ENCODE measurements at places on chromosomes 3 and 15.

DNA sequence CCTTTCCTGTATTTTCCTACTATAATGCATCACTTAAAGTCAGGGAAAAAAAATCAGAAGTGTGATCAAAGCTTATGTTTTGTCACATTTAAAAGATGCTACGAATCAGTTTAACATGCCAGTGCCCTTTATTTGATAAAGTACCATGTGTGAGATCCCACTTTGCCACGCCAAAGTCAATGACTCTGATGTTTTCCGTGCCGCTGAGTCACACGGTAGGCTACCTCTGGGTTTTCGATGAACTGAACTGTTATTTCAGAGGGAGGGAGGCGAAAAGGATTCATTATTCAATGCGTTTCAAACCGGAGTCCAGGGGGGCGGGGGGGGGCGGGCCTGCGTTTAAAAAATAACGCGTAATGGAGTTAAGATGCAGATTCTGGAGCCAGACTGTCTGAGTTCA, 203.0 kb downstream of the ABHD5 start:
- no peak for DNase-seq

- DNase-seq: no peak
Measured at GRCh38 chr3:79767194-79767904, 449 bp downstream of the ROBO1 start.

DNA sequence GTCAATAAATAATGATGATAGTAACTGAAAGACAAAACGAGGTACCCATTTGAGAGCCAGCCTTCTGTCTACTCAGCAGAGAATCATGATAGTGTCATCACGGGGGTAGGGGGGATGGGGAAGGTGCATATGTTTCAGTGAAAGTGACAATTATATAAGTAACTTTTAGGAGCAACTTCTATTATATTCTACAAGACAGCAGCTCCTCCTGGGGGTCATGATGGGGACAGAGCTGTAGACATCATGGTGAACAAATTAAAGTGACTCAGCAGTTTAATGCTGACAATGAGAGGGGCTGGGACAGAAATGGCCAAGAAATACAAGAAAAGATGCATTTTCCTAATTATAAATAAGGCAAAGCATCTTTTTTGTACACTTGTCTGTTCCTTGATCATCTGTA, 11.8 kb downstream of the CAPN3 start:
- DNase-seq: no peak

GRCh38 chr3:141846050-141846433, 30.4 kb upstream of the ATP1B3 start:
- DNase-seq: no peak

DNA sequence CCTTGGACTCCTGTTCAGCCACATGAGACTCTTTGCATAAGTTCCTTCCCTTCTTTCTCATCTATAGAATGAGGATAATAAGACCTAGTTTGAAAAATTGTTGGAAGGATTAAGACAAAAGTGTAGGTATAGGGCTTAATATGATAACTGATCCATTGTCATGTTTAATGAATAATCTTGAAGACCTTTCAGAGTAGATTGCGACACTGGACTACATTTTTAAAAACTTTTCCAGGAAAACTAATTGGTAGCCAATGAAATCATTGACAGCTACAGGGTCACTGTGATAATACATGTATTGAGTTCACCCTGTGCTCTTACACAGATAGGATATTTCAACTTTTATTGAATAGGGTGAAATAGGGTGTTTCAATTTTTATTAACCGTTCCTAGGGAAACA, 78.5 kb upstream of the FBN1 start:
- DNase-seq: no peak

GRCh38 chr3:46222435-46223161, 14.5 kb upstream of the CCR1 start:
- DNase-seq: no peak

DNA sequence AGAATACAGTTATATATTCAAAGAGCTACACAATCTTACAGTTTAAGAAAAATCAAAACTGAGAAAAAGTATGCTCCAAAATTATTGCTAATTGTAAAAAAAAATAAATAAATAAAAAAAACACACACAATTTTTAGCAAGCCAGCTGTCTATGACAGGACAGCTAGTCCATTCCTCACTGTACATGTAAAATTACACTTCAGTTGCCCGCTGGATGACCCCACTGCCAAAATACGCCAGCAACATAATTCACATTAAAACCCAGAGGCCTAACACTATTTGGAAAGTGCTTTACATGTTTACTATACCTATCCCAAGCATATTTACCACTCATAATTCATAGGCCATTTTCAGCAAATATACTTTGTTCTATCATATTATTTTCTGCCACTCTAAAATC, 5.8 kb downstream of the MYO9A start:
- no peak for DNase-seq

DNA sequence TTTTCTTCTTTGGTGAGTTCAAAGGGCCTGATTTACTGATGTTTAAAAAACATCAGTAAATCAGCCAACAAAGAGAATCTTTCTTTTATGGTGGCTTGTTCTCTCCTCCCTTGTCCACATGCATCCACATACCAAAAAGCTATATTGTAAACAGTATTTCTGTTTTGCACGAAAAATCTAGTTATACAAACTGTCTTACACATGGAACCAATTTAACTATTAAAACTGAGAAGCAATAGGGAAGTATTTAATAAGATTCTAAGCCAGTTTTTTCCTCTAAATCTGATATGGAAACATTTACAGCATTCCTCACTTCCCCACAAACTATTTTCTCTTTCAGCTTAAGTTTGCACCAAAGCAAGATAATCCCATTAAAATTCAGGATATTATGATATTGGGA, 110.8 kb upstream of the ICE2 start:
- DNase-seq: no peak

DNA sequence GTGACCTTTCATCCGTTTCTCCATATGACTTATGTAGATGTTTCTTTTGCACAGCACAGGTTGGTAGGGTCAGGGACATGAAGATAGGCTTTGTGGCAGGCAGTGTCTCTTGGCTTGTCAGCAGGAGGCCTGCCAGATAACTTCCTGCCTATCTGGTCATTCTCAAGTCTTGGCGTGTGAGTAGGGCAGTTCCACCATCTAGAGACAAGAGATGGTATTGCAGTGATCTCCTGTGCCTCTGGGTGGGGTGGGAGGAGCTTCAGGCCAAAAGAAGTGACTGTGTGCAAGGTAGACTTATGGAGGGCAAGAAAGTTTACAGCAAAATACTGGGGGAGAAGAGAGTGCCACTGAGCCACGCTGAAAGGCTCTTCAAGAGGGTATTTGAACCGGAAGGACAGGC, 11.0 kb downstream of the TEX264 start:
- DNase-seq: peak; percentile 49

GRCh38 chr3:114176890-114177289, 2.0 kb downstream of the DRD3 start:
- DNase-seq: no peak

- peak; percentile 20 for DNase-seq
Measured at GRCh38 chr15:68055224-68055705, 1.1 kb downstream of the PIAS1 start.

- no peak for DNase-seq
Measured at GRCh38 chr15:81185631-81186295, 10.9 kb upstream of the IL16 start.

DNA sequence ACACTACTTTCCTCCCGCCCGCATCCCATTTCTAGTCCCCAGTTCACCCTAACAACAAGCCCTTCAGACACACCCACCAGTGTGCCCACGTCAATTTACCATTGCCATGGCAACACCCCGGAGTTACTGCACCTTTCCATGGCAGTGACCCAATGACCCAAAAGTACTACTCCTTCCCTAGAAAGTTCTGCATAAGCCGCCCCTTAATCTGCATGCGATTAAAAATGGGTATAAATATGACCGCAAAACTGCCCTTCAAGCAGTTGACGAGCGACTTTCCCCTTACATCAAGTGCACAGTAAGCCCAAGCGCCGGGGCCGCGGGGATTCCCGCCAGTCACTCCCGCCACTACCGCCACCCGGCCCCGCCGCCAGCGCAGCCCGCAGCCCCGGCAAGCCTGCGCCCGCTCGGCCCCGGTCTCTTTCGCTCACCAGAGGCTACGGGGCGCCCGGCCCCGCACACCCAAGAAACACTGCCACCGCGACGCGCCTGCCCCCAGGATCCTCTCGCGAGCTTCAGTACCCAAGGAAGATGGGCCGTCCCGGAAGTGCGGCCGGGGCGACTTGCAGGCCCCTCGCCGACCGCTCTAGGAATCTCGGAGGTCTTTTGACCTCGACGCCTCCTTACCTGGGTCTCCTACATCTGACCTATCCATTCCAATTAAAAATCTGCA, 27.2 kb upstream of the ZNF502 start:
- peak; percentile 36 for DNase-seq

DNA sequence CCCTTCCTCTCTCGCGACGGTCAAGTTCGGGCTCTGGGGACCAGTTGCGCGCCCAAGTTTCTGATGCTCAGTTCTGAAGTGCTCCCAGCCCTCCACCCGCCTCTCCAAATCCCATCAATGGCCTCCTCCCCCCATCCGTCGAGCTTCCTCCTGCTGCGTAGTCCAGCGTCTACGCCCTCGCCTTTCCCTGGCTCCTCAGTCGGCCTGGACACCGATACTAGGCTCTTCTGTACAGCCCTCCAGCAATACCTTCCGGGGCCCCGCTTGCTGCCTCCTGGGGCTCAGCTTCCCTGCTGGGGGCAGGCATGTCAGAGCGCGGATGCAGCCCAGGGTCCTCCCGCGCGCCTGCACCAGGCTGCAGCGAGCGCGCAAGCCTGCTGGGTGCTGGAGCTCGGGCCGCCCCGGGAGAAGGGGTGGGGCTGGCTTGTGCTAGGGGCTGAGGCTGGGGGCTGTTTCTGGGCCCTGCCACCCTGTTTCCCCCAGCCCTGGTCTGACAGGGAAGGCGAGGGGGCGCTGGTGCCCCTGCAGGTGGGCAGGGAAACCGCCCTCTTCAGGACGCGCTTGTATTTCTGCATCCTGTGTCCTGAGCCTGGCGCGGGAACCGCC, 353.3 kb upstream of the SUCLG2 start:
- DNase-seq: peak; percentile 7

DNA sequence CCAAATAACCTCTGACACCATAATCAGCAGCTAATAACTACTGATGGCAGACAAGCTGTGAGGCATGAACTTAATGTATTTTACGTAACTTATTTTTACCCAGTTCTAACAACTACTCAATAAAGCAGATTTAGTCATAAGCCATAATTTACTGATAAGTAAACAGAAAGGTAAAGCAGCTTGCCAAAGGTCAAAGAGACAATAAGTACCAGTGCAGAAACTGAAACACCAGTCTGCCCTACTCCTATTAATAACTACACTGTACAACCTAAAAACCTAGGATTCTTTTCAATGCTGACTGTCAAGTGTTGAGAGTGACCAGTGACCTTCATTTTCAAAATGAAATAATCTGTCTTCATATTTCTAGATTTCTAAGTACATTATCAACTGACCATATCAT, 152.2 kb downstream of the NR2E3 start:
- no peak for DNase-seq

GRCh38 chr3:120169407-120169806, 75.2 kb upstream of the GSK3B start:
- no peak for DNase-seq

- DNase-seq: peak; percentile 21
Measured at GRCh38 chr3:18740631-18741583, 315.8 kb upstream of the SATB1 start.

DNA sequence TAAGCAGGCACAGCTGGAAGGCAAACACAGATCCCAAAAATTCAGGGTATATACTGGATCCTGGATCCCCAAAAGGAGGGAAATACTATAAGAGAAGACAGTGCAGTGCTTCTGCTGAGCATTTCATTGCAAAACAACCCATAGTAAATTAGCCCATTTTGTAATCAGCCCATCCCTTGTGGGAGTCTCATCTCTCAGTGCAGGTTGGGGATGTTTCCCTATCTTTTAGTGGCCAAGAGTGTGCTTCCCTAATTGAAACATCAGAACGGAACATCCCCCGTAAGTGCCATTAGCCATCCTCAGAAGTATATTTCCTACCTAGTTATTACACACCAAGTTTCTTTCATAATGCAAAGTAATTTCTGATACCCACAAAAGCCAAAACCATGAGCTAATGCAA, 11.2 kb upstream of the MTMR14 start:
- DNase-seq: no peak

- no peak for DNase-seq
Measured at GRCh38 chr3:3160826-3161225, 18.7 kb downstream of the CRBN start.

- no peak for DNase-seq
Measured at GRCh38 chr3:23806534-23807423, 1.0 kb downstream of the UBE2E1 start.

DNA sequence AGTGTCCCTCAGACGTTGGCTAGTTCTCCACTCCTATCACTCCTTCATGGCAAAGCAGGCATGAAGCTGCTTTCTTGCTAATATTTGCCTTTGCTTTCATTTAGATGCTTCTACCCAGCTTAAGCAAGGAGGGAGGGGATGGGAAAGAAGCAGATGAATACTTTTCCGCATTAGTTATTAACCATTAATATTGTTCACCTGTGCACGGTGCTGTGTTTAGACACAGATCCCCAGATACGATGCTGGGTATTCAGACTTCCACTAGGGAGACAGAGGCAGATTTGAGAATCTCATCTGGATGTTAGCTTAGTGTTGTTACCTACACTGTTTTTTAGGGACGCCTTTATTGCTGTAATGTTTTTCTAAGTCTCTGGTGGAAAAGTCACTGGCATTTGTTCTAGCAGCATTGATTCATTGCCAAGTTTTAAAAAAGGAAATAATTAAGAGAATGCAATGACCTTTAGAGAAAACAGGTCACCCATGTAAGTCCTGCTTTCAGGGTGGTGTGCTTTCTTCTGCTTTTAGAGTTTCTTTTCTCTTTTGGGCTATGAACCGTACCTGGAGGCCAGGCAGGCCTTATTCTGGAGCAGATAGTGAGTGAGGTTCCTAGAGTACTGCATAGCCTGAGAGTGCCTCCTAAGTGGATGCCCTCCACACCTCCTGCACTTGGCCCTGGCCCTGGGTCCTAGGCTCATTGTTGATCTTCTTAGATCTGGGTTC, 55.5 kb downstream of the MYZAP start:
- DNase-seq: no peak

DNA sequence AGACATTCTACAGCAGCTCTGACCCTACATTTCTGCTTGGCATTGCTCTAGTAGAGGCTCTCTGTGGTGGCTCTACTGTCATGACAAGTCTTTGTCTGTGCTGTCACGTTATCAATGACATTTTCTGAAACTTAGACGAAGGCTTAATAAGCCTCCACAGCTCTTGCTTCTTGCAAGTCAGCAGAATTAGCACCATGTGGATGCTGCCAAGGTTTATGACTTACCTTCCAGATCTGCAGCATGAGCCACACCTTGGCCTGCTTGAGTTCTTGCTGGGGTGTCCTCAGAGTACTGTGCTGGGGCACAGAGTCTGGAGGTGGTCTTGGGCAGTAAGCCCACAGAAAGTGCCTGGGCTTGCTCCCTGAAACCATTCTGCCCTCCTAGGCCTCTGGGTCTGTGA, 9.8 kb downstream of the RTP1 start:
- no peak for DNase-seq

DNA sequence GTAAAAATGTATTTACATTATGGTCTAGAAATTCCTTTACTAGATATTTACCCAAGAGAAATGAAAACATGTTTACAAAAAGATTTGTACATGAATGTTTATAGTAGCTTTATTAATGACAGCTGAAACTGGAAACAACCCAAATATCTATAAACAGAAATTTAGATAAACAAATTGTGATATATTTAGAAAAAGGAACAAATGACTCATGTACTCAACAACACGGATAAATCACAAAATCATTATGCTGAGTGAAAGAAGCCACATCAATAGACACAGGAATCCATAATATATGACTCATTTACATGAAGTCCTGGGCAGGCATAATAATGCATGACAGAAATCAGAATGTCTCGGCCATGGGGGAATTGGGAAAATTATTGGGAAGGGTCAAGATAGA, 1020.2 kb downstream of the SQOR start:
- DNase-seq: no peak
